ENCODE measurements at places on chromosomes 6 and 20. TPM values are rescaled to one million over a fixed set of nuclear protein-coding genes. Genes with fewer than 3 reads are reported as not detected.

The TTLL9 gene
- not detected for total RNA-seq

The PAK5 gene
- not detected for total RNA-seq

The ACTL10 gene
- 3.9 TPM for total RNA-seq

The DEFB115 gene
- total RNA-seq: not detected

The HSPA12B gene
- total RNA-seq: not detected

The CAP2 gene
- total RNA-seq: not detected

The CPXM1 gene
- total RNA-seq: 0.68 TPM

The LHFPL5 gene
- total RNA-seq: not detected

The GJA10 gene
- total RNA-seq: 1.3 TPM

DNA sequence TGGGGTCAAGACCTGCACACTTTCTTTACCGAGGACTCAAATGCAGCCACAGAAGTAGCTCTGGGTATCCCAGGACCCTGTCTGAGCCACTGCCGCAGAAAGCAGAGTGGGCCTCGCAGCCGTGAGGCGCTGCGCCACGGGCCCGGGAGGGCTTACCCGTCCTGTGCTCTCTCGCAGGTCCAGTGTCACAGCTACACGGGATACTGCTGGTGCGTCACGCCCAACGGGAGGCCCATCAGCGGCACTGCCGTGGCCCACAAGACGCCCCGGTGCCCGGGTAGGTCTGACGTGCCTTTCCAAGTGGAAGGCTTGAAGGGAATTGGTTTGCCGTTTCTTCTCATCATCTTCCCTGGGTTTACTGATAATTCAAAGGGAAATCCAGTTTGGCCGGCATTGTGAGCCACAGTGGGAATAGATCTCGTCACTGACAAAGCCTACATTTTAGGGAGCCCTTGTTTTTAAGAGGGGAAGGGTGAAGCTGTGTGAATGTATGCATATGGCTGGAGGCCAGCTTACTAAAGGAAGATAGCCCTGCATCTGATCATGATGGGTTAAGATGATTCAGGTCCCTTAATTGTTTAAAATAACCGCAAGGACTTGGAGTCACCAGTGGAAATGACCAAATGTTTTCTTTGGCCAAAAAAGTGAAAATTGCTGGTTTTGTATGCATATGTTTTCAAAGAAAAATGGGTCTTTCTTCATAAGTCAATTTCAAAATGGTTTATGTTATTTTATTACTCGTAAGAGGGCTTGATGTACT lies 86.6 kb downstream of the SMOC2 start:
- no peaks in the 10 kb centered on the region for H3K36me3 ChIP-seq
- no peak overlapping the region for H3K4me3 ChIP-seq
- no peak for DNase-seq
- no peaks in the 10 kb centered on the region for H3K4me1 ChIP-seq
- no peak overlapping the region for H3K27ac ChIP-seq

DNA sequence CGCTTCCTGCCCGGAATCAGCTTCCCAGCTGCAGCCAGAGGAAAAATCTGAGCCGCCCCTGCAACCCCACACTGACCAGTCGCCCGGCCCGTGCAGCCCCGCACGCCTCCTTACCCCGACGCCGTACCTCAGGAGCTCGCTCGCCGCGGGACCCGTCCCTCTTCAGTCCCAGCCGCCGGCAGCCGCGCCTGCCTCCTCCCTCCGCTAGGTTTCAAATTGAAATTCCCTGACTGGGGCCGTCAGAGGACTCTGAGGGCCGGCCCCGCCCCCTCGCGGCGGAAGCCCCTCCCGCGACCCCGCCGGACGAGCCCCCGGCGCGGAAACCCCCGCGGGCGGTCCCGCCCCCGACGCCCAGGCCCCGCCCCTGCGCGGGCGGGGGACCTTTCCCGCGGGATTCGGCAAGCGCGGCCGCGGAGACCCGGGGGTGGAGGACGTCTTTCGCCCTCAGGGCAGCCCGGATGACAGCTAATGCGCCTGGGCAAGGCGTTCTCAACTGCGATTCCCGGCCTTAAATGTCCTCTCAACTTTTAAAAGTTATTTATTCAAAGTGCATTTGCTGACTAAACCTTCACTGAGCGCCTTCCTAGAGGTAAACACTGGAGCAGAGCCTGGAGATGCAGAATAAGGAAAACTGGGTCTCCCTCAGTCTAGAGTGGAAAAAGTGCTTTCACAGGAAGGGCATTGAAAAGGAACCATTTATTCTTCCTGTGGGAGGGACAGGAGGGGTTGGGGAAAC lies at the start of gene EPB41L2:
TSS of gene EPB41L2 (minus strand) at position 218 of the 736 bp plus-strand sequence. CDS start 106,760 bp downstream, outside the sequence.
- H3K4me3 ChIP-seq: peak within 1 kb of the TSS; percentile 80
- H3K27ac ChIP-seq: peak within 1 kb of the TSS; percentile 68
- H3K36me3 ChIP-seq: peaks cover 1% of the 10 kb centered on the region
- peaks cover 26% of the 10 kb centered on the region for H3K4me1 ChIP-seq
- peaks cover 14% of the 10 kb centered on the region for H3K27me3 ChIP-seq

- H3K4me1 ChIP-seq: no peaks in the 10 kb centered on the region
- no peaks in the 10 kb centered on the region for H3K36me3 ChIP-seq
- no peak for DNase-seq
- peaks cover 26% of the 10 kb centered on the region for H3K27me3 ChIP-seq
Observed at GRCh38 chr20:47019121-47019824, 124.6 kb downstream of the EYA2 start.

DNA sequence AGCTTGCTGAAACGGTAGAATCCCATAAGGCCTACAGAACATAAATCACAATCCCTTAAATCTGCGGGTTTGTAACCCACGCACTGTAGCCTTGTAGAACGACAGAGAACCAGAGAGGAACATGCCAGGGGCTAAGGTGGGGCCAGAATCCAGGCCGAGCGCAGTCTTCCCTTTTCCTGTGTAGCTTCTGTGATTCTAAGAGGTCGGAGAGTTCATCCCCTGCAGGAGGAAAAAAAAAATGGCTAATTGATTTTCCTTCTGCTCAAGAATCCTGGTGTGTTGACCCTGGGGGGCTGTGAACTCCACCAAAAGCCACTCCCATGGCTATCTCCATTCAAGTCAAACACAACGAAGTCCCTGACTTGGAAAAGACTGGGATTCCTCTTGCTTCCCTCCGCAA lies 96.3 kb downstream of the SPTLC3 start:
- no peak overlapping the region for H3K4me3 ChIP-seq
- no peak overlapping the region for H3K27ac ChIP-seq
- no peaks in the 10 kb centered on the region for H3K36me3 ChIP-seq
- DNase-seq: no peak
- H3K4me1 ChIP-seq: no peaks in the 10 kb centered on the region
- H3K27me3 ChIP-seq: peaks cover 8% of the 10 kb centered on the region

GRCh38 chr6:65943051-65943450 lies 236.0 kb upstream of the EYS start:
- no peaks in the 10 kb centered on the region for H3K4me1 ChIP-seq
- H3K4me3 ChIP-seq: no peak overlapping the region
- DNase-seq: no peak
- no peaks in the 10 kb centered on the region for H3K27me3 ChIP-seq

DNA sequence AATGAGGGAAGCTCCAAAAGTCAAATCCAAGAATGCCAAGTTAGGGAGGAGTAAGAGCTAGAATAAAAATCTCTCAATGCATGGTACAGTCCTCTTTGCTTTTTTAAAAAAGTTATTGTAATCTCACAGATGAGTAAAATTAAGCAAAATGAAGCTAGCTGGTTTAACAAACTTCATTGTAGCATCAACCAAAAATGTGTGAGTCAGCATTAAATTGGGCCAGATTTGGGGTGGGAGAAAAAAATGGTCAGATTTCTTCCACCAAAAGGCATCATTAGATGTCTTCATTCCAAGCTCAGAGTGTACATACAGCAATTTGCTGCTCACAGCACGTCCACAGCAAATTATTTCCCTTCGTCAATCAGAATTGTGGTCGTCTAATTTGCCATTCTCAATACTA lies 441.5 kb upstream of the FLRT3 start:
- DNase-seq: no peak
- H3K4me3 ChIP-seq: no peak overlapping the region
- H3K36me3 ChIP-seq: peaks cover 1% of the 10 kb centered on the region
- H3K4me1 ChIP-seq: no peaks in the 10 kb centered on the region

- H3K4me3 ChIP-seq: no peak overlapping the region
- H3K27ac ChIP-seq: no peak overlapping the region
- H3K36me3 ChIP-seq: peaks cover 16% of the 10 kb centered on the region
- H3K4me1 ChIP-seq: peaks cover 26% of the 10 kb centered on the region
- H3K27me3 ChIP-seq: no peaks in the 10 kb centered on the region
- DNase-seq: no peak
Observed at GRCh38 chr6:106220485-106220884, 105.1 kb downstream of the ATG5 start.

GRCh38 chr6:42726026-42726425 lies 3.6 kb upstream of the PRPH2 start:
- H3K4me3 ChIP-seq: peak overlapping the region; percentile 78
- peaks cover 21% of the 10 kb centered on the region for H3K4me1 ChIP-seq
- H3K27me3 ChIP-seq: no peaks in the 10 kb centered on the region

DNA sequence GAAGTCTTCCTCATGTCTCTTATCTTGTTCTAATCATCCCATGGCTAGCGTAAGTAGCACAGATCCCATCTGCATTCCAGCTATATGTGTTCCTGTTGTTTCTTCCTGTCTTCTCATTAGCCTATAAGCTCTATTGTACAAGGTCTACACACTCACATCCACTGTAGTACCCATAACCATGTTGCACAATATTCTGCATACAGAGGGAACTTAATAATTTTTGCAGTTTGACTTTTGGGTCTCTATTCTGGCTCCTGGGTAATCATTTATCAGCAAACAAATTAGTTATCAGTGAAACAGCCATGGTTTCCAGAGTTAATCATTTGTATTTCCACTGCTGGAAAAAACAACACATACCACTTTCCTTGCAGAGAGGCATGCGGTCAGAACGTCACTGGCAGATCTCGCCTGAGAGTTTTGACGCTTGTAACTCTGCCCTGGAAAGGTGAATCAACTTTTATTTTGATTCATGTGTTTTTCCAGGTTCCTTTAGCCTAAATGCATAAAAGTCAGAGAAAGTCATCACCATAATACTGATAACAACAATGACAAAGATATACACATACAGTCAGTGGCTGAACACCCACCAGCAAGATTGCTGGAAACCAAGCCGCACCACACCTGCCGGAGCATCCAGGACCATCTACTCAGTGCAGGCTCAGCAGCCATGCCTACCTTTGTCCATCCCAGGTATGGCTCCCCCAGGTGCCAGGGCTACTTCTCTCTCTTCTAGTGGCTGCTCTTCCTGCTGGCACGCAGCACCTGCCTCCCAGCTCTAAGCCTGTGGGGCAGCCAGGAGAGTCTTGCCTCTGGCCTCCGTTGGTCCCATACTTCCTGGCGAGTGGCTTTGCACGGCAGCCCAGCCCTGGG lies 158.2 kb downstream of the QRSL1 start:
- H3K4me3 ChIP-seq: no peak overlapping the region
- peaks cover 8% of the 10 kb centered on the region for H3K27me3 ChIP-seq
- H3K27ac ChIP-seq: no peak overlapping the region
- no peaks in the 10 kb centered on the region for H3K4me1 ChIP-seq
- DNase-seq: no peak

GRCh38 chr6:149037051-149037671 lies 280.4 kb upstream of the TAB2 start:
- H3K27ac ChIP-seq: no peak overlapping the region
- peaks cover 5% of the 10 kb centered on the region for H3K36me3 ChIP-seq
- no peak for DNase-seq
- H3K4me3 ChIP-seq: no peak overlapping the region
- H3K27me3 ChIP-seq: no peaks in the 10 kb centered on the region

GRCh38 chr6:147192278-147192911 lies 11.8 kb upstream of the STXBP5 start:
- no peaks in the 10 kb centered on the region for H3K36me3 ChIP-seq
- H3K4me3 ChIP-seq: no peak overlapping the region
- no peak for DNase-seq
- no peak overlapping the region for H3K27ac ChIP-seq
- no peaks in the 10 kb centered on the region for H3K27me3 ChIP-seq

DNA sequence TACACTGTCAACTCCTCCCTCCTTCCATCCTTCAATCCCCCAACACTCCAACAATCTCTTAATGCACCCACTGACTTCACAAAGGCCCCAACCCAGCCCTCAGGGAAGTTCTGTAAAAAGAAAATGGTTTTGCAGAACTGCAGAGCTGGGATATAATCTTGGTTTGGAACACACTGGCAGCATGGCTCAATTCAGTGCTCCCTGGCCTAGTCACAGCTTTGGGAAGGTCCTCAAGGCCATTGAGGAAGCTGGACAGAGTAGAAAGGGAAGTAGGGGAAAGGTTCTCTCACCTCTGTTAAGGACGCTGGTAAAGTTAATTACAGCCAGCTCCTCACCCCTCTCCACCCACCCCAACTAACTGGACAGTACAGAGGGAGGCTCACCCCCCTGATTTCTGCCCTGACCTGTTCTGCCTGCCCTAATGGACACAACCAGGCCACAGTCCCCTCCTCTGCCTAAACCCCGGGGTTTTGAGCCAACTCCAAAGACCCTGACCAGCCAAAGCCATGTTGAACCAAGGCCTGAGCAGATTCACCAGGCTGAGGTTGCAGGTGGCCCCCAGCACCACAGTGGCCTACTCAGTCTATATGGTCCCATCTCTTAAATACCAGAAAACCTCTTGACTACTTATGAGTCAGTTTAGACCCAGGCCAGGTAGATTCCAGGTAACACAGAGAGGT lies 49.2 kb downstream of the MAFB start:
- no peak overlapping the region for H3K4me3 ChIP-seq
- H3K27ac ChIP-seq: no peak overlapping the region
- DNase-seq: no peak
- no peaks in the 10 kb centered on the region for H3K27me3 ChIP-seq

- H3K36me3 ChIP-seq: no peaks in the 10 kb centered on the region
- no peak for DNase-seq
- H3K27ac ChIP-seq: no peak overlapping the region
Observed at GRCh38 chr20:9794831-9795230, 44.0 kb downstream of the PAK5 start.

DNA sequence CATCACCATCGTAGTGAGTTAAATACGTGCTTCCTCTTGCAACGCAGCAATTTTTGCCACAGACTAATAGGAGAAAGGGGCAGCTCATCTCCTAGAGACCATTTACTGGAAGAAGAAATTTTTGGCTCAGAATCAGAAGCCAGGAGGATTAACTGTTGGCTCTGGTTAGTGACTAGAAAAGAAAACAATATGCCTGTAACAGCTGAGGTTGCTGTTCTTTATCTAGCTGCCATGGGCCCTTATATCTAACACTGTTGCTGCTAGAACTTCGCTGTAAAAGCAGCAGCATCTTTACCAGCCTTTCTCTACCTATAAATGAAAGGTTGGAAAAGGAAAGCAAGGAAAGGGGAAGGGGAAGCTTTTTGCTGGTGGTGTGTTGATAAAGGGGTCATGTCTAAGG lies 65.9 kb downstream of the FAM135A start:
- DNase-seq: no peak
- H3K36me3 ChIP-seq: peaks cover 23% of the 10 kb centered on the region
- no peak overlapping the region for H3K27ac ChIP-seq
- H3K27me3 ChIP-seq: no peaks in the 10 kb centered on the region
- H3K4me1 ChIP-seq: no peaks in the 10 kb centered on the region
